ENCODE measurements at places on chromosomes 3 and 15.
A peak's percentile ranks its signal among the peaks of the same experiment; 100 is the strongest.

- no peak for DNase-seq
These were observed 54.2 kb downstream of the IL1RAP start for GRCh38 chr3:190568036-190568435.

DNA sequence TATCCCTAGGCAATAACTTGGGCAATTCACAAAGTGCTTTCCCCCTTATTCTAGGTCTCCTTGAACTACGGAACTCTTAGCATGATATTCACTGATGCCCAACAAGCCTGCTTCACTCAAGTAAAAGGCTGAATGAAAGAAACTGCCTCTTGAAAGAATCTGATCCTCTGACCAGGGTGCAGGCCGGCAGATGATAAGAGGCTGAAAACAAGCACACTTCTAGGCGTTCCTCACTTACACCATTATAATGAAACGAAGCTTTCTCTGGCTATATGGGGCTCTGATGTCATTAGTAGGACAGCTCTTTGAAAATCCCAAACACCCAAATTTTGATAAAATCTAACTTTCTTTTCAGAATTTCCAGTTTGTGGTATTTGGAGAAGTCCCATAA lies 28.4 kb downstream of the MAGI1 start:
- DNase-seq, result no peak

DNA sequence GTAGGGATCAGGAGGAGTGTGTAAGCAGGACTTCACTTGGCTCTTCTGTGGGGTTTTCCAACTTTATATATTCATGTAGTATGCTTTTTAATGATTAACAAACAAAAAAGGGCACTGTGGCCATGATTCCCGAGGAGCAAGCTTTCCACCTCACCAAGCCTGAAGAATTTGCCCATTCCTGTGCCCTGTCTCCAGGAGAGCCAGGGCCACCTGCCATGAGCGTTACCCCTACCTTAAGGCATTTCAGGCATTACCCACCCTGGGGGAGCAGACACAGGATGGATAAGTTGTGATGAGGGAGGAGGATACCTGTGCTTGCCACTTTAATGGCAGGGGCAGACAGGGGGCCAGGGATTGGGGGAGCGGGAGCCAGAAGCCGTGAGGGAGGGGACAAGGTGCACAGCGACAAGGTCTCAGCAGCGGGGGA lies 3.0 kb downstream of the TRPM1 start:
- DNase-seq, result peak; percentile 98

- DNase-seq, result peak; percentile 89
These were observed 34.8 kb downstream of the MINDY4B start for GRCh38 chr3:150870406-150870805.

GRCh38 chr15:25066708-25067107 lies 111.9 kb downstream of the SNRPN start:
- DNase-seq, result no peak

DNA sequence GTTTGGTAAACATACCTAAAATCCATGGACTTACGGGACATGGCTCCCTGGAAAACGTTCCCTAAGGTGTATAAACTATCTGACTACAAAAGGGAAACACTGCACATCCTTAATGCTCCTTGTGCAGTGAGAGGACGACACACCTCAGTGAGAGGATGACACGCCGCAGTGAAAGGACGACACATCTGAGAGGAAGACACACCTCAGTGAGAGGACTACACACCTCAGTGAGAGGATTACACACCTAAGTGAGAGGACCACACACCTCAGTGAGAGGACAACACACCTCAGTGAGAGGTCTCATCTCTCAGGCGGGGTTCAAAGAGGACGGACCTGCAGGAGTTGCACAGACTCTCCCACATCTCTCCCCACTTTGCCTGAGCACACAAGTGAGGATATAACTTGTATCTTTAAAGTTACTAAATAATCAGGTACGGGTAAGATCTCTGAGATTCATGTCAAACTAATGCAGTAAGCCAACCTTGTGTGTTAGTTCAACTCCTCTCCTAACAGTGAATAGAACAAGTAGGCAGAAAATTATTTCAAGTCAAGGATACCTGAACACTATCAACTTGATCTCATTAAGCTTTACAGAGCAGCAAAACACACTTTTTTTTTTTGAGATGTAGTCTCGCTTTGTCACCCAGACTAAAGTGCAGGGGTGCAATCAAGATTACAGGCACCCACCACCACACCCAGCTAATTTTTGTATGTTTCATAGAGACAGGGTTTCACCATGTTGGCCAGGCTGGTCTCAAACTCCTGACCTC lies 32.1 kb downstream of the HERC2 start:
- no peak for DNase-seq

GRCh38 chr3:144142151-144142840 lies 170.7 kb downstream of the DIPK2A start:
- no peak for DNase-seq

DNA sequence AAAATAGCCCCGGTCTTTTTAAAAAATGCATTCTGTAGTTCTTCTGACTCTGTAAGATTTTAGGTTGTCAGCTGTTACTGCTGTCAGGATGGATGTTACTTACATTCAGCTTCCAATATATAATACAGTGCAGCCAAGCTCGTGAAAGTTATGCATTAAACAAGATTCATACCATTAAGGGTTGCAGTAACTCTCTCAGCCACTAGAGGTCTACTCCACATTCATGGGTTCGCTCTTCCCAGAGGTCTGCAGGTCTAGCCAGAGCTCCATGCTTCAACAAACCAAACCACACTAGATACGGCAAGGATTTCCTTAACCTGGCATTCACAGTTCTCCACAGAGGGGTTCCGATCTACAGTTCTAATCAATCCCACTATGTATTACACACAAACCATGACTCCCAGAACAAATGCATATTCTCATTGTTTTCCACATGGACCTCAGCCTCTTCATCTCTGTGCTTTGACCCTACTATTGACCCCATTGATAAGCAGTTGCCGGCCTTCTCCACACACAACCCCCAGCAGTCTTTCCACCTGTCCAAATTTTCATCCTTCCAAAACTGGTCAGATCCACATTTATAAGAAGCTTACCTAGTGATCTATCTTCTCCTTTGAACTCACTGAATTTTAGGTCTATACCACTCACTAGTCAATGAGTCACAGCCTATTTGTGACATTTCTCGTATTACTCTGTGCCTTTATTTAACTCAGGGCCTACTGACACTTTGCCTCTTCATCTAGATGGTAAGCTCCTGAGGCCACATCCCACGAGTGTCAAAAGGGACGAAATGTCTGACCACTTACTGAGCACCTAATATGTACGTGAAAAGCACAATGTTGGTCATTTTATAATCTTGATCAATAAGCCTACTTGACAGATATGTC lies 33.7 kb downstream of the RORA start:
- peak; percentile 37 for DNase-seq

DNA sequence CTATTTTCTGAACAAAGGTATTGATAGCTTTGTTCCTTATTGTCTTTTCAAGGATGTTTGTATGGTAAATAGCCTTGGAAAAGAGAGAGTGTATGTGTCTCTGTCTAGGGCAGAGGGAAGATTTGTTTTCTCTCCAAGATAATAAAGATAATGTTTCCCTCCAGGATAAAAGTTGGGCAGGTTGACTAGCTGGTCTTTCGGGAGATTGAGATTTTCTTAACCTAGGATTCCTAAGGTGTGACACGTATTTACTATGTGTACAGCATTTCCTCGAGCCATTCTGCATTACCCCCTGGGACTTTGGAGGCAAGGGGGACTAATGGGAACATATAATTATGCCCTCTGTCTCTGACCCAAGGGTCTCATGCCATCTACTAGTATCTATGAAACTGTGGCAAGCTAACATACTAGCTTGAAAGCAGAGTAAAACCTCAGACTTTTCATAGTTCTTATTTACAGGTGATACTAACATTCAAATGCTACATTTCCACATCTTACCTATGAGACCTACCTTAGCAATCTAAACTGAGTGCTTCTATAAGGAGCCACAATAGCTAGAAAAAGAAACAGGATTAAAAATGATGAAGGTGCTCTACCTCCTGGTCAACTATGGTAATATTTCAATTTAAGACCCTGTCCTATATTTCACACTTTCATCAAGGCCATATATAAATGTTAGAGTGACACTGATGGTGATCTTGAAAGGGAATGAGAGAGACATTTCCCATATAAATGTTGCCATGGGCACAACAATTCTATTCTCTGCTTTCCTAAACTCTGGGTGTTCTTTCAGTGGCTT lies 252.9 kb upstream of the CBLB start:
- no peak for DNase-seq

DNA sequence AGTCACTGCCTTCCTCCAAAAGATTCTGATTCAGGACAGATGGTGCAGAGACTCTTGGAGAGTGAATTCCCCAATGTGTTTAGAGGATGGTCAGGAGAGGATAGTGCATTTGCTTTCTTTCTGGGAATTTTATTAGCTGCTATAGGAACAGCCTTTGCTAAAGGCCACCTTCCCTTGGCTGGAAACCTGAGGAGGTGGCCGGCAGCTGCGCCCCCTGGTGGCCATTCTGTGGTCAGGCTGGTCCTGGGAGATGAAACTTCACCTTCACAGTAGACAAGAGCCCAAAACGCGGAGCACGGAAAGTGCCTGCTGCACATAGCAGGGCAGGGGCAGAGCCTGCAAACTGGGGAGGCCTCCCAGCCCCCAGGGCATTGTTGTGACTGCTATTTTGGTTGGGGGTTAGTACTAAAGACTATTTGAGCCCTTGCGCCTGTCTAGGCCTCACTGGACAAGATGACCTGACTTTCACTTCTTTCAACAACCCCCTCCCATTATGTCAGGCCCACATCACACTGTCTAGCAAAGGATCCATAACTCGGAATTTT lies 34.3 kb downstream of the SEC22C start:
- peak; percentile 64 for DNase-seq

GRCh38 chr15:63712828-63713520 lies 115.8 kb downstream of the FBXL22 start:
- no peak for DNase-seq

DNA sequence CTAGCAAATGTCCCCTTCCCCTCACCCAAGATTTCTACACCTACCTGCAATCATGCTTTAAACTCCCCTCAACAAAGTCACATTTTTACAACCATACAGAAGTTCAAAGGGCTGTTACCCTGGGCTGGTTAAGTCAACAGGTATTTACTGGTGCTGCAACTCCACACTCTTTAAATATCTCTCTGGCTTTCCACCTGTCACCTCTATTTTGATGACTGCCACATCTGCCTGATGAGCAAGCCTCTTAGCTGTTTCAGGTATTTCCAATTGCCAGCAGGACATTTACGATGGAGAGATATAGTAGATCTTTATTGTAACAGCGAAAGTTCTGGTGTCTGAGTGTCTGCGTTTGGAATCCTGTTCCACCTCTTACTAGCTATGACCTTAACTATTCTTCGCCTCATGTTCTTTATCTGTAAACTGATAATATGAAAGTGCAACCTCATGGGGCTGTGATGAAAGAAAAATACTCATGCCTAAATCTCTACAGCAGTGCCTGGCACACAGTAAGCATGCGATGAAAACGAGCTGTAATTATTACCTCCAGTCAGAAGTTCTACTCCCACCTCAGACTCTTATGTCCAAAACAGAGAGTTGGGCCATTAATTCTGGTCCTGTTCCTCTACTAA lies 44.2 kb upstream of the TPM1 start:
- DNase-seq, result no peak

GRCh38 chr3:171888466-171888865 lies 45.3 kb downstream of the TMEM212 start:
- DNase-seq, result no peak

- DNase-seq, result peak; percentile 57
These were observed 110.7 kb upstream of the CDIN1 start for GRCh38 chr15:36468746-36469145.

- DNase-seq, result no peak
These were observed 224.4 kb downstream of the CADM2 start for GRCh38 chr3:85182975-85183752.

GRCh38 chr3:155646669-155647068 lies 98.2 kb downstream of the PLCH1 start:
- DNase-seq, result no peak

GRCh38 chr3:52705438-52705687 lies 228 bp downstream of the GLT8D1 start:
- DNase-seq, result no peak

DNA sequence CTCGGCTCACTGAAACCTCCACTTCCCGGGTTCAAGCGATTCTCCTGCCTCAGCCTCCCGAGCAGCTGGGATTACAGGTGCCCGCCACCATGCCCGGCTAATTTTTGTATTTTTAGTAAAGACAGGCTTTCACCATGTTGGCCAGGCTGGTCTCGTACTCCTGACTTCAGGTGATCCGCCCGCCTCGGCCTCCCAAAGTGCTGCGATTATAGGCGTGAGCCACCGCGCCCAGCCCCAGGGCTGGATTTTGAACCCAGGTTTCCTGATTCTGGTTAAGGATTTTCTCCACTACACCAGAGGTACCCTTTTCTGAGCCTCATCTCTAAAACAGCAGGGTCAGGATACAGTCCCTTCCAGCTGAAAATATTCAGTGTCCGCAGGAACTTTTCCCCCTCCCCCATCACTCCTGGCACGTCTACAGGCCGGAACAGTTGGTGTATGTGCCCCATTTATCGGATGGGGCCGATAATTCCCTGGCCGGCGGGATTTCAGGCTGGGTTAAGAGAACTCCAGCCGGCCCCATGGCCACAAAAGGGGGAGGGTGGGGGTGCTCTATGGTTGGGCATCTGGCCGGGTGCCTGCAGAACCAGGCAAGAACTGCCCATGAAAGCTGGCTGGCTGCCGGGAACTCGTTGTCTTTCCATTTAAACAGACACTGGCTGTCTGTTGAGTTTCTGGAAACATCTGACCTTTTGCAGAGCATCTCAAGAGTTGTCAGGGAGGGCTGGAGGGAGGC lies 26.8 kb upstream of the SEMA4B start:
- peak; percentile 47 for DNase-seq

- DNase-seq, result no peak
These were observed 61.8 kb downstream of the ZDHHC19 start for GRCh38 chr3:196149375-196149774.

DNA sequence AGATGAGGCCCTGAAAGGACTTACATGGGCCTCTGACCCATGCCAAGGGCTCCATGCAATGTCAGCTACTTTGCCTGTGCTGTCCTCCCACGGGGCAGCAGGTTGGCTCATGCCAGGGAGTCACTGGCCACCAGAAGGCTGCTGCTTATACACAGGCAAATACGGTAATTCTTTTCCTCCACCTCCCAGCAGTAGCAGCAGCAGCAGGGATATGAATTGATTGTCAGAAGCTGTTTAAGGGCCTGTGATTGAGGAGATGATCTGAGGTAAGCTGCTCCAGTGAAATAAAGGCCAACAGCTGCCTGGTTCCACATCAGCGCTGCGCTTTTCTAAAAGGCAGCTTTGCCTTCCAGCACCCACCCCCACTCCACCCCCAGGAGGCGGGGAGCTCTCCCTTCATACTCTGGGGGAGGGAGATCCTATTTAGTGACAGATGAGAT lies 250.5 kb downstream of the SHQ1 start:
- DNase-seq, result peak; percentile 48

GRCh38 chr15:94667109-94667508 lies 435.7 kb downstream of the MCTP2 start:
- no peak for DNase-seq

DNA sequence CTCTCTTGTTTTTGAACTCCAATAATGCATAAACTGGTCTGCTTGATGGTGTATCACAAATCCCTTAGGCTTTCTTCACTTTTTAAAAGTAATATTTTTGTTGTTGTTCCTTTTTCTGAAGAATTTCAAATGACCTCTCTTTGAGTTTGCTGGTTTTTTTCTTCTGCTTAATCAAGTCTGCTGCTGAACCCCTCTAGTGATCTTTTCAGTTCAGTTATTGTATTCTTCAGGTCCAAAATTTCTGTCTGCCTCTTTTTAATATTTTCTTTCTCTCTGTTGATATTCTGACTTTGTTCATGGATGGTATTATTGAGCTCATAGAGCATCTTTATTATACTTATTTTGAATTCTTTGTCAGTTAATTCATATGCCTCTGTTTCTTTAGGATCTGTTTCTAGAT lies 21.8 kb upstream of the CEP152 start:
- no peak for DNase-seq

GRCh38 chr15:29698030-29698701 lies 124.1 kb downstream of the TJP1 start:
- peak; percentile 93 for DNase-seq
